ENCODE measurements at places on chromosomes 6 and 20.

DNA sequence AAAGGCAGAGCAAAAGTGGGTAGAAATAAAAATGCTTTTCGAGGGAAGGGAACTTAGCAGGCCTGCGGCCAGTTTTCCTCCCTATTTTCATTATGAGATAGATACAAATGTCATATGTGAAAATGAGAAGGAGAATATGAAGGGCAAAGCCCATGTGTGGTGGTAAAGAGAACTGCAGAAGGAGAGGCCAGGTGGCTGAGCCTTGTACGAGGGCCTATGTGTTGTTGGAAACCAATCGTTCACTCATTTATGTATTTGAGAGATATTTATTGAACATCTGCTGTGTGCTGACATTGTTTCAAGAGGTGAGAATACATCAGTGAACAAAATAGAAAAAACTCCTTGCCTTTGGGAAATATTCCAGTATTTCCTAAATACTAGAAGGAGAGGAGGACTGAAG lies 147.7 kb downstream of the SH3BGRL2 start:
- no peak for DNase-seq

GRCh38 chr6:142534076-142534475 lies 232.3 kb downstream of the ADGRG6 start:
- DNase-seq: no peak

GRCh38 chr6:135162678-135163439 lies 18.2 kb upstream of the MYB start:
- no peak for DNase-seq

GRCh38 chr6:150813993-150814359 lies 51.5 kb upstream of the MTHFD1L start:
- no peak for DNase-seq

DNA sequence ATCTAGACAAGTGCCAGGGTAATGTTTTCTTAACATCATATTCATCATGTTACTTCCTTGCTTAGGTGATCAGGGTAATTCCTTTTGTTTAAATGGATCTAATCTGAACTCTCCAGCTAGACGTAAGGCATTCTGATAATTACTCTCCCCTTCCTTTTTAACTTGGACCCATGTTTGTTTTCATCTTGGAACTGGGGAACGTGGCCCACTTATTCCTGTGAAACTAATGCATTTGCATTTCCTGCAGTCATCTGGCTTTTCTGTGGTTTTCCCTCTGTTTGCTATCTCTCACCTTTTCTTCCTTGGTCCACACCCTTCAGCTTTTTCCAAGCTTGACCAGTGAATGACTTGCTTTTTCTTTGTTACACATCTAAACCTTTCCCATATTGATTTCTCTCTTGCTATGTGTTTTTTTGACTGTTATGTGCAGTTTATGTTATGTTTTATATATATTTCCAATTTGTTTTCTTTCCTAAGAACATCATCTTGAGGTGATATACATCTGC lies 33.3 kb downstream of the SLX4IP start:
- DNase-seq: no peak

DNA sequence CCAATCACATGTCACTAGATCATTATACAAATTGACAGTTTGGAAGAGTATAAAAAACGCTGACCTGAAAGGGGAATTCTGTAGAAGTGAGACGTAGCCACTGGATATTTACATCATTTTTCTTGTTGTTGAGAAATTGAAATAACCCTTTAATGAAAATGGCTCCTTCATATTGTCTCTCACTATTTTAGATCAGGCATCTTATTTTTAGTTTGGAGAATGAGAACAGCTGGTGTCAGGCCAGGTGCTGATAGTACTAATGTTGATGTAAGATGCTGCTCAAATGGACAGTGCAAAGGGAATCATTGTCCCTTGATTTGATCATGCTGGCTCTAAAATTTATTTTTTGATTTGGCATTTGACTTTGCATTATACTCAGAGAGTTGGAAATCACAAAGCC lies 17.4 kb downstream of the NKAIN2 start:
- no peak for DNase-seq

DNA sequence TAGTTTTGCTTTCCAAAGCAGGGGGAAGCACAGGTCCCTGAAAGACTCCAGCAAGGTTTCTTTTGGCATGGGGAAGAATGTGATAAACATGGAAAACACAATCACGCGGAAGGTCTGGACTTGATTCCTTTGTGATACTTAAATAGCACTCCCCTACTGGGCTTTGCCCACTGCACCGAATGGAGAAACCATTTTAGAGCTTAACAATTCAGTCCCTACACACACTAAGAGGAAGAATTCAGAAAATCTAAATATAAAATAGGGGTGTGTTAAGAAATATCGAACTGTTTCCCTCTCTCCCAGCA lies 71.4 kb upstream of the NHSL1 start:
- no peak for DNase-seq

DNA sequence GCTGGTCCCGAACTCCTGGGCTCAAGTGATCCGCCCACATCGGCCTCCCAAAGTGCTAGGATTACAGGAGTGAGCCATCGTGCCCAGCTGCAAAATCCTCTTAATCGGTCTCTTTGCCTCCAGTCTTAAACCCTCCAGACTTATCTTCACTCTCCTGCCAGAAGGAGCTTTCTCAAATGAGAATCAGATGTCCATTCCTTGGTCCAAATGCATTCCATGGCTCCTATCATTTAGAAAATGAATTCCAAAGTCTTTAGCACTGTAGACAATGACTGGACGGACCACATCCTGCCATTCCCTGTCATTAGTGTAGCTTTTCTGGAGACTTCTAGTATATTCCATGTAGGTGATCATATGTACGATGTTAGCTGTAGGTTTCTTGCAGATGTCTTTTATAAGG lies 141.9 kb downstream of the ID4 start:
- DNase-seq: no peak
